Stimulated activated CD4-positive, alpha-beta T cell treated with anti-CD3 and anti-CD28 coated beads, Interleukin-15, amount 100 ng/mL, for 1 hour (primary cell): ENCODE measurements at places on chromosomes 16 and 17.

GRCh38 chr17:8963647-8964258 is 1.8 kb downstream of the PIK3R5 start:
- DNase-seq, result no peak

DNA sequence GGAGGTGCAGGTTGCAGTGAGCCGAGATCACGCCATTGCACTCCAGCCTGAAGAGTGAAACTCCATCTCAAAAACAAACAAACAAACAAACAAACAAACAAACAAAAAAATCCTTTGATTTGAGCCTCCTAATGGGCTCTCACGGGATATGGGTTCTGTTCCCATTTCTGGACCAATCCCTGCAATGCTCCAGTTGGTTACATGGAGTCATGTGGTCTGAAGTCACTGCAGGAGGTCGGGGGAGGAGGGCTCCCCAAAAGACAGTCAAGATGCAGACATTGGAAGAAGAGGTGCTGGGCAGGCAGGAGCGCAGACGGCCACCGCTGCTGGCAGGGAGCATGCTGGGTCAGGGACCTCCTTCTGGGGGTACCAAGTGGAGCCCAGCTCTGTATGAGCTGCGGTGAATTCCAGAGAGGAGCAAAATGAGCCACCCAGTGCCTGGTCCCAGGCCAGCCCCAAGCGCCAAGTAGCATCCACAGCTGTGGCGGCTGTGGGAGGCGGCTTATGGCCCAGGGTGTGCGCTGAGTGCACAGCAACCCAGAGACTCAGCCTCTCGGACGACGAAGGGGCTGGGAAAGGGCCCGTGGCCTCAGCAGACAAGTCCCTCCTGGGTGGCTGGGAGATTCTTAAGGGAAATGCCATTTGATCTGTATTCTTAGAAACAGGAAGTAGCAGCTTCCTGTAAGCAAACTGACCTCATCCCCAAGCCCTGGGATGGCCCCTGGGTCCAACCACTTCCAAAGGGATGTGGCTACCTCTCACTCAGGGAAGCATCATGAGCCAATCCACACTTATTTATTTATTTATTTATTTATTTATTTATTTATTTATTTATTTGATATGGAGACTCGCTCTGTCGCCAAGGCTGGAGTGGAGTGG is 19.6 kb upstream of the ATP2A3 start:
- no peak for DNase-seq

GRCh38 chr17:64252831-64253230 is 10.2 kb downstream of the TEX2 start:
- no peak for DNase-seq

DNA sequence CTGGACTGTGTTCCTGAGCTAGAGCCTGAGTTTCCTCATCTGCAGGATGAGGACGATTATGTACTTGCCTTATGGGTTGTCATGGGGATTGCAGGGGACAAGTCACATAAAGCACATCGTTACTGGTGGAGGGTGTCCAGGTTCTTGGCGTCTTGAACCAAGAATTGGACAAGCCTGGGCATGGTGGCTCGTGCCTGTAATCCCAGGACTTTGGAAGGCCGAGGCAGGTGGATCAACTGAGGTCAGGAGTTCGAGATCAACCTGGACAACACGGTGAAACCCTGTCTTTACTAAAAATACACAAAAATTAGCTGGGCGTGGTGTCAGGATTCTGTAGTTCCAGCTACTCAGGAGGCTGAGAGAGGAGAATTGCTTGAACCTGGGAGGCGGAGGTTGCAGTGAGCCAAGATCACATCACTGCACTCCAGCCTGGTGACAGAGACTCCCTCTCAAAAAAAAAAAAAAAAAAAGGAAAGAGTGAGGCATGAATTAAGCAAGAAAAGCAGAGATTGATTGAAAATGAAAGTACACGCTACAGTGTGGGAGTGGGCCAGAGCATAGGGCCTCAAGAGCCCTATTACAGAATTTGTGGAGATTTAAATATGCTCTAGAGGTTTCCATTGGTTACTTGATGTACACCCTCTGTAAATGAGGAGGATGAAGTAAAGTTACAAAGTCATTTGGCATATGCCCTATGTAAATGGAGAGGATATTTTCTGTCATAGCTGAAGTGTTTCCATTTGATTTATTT is 30.7 kb downstream of the ADGRG5 start:
- no peak for DNase-seq

GRCh38 chr16:47873434-47873833 is 282.4 kb downstream of the ABCC12 start:
- no peak for DNase-seq

DNA sequence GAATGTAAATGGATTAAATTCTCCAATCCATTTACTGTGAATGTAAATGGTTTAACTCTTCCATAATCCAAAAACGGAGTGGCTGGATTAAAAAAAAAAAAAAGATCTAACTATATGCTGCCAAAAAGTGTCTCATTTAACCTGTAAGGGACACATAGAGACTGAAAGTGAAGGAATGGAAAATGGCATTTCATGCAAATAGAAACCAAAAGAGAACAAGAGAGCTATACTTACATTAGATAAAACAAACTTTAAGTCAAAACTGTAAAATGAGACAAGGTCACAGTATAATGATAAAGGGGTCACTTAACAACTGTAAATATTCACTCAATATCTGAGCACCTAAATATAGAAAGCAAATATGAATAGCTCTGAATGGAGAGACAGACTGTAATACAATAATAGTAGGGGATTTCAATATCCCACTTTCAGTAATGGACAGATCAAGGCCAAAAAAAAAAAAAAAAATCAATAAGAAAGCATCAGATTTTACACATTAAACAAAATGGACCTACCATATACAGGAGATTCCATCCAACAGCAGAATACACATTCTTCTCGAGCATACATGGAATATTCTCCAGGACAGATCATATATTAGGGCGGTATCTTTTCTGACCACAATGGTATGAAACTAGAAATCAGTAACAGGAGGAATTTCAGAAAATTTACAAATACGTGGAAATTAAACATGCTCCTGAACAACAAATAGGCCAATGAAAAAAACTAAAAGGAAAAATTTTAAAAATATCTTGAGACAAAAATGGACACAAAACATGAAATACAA is 36.4 kb downstream of the CDR2 start:
- DNase-seq, result no peak
